ENCODE measurements at places on chromosomes 16 and 17. TPM values are rescaled to one million over a fixed set of nuclear protein-coding genes. Genes with fewer than 3 reads are reported as not detected.

The CX3CL1 gene
- 11.2 TPM for total RNA-seq

The VAT1L gene
- total RNA-seq, result not detected

The CES3 gene
- total RNA-seq, result 0.13 TPM

The BRICD5 gene
- 6.9 TPM for total RNA-seq

The CEP295NL gene
- total RNA-seq, result 0.67 TPM

The GCGR gene
- not detected for total RNA-seq

The UTS2R gene
- not detected for total RNA-seq

The RFWD3 gene
- 32.2 TPM for total RNA-seq

GRCh38 chr17:4420692-4421131 is 13.0 kb upstream of the SPNS3 start:
- DNase-seq, result no peak

- DNase-seq, result no peak
These were observed 107.3 kb downstream of the CMIP start for GRCh38 chr16:81551821-81552304.

DNA sequence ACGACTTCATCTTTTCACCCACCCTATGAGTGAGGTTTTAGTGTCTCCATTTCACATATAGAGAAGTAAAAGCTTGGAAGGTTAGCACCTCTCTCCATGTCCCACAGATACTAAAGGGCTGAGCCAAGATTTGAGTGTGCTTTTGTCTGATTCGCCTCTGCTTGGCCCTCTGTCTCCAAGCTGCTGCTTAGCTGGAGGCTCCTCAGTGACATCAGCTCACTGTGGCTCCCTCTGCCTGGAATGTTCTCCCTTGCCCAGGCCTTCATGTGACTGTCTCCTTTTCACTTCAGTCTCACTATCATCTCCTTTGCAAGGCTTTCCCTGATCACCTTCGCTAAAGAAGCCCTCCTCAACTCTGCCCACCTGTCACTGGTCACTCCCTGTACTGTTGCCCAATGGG is 84.5 kb upstream of the HSBP1 start:
- no peak for DNase-seq

DNA sequence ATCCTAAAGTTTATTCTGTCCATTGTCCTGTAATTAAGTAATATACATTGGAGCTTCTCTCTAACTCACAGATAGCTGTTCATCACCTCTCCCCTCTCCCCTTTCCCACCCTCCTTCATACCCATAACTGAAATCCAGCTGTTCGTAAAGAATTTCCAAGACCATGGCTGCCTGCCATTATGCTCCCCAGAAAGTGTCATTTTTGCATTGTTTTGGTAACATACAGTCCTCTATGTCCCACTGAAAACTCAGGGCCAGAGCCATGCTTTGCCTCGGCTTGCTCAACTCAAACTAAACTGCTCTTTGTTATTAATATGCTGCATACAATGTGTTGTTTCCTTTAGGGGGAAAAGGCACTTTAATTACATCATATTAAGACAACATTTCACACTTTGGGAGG is 132.0 kb downstream of the MRTFB start:
- DNase-seq, result no peak

DNA sequence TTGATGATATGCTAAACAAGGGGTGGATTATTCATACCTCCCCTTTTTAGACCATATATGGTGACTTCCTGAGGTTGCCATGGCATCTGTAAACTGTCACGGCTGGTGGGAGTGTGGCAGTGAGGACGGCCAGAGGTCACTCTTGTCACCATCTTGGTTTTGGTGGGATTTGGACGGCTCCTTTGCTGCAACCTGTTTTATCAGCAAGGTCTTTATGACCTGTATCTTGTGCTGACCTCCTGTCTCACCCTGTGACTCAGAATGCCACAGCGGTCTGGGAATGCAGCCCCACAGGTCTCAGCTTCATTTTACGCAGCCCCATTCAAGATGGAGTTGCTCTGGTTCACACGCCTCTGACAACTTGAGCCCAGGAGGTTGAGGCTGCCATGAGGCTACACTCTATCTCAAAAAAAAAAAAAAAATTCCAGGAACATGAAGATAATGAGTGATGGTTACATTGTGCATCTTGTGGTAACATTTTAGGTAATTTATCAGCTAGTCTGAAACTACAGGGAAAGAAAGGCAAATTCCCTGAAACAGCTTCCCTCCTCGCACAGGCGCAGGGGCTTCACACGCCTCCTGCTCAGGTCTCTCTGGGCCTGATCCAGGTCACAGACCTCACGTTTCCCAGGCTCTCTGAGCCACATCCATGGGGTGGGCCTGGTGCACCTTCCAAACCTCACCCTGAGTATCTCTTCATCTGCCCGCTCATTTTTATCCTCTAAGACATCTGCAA is 15.3 kb upstream of the UBE2I start:
- no peak for DNase-seq

DNA sequence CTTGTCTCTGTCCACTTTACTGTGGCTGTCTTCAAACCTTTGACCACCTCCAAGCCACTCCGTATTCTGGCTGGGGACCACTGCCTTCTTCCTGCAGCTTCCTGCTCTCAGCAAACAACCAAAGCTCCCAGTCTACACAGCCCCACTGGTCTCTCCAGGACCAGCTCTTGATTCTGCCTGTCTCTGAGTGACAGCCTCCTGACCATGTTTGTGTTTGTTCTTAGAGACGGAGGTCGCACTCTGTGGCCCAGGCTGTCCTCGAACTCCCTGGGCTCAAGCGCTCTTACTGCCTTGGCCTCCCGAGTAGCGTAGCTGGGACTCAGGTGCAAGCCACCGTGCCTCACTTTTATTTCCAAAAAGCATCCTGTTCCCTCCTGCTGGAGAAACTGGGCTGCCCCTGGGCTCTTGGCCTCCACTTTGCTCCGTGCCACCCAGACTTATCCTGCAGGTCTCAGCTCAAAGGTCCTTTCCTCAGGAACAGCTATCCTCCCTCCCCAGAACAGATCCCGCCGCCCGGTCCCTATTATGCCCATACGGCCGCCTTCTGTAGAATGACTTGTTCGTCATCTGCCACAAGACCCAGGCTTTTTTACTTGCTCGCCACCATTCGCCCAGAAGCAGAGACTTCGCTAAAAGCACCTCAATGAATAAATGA is 9.1 kb downstream of the MNT start:
- DNase-seq, result no peak

GRCh38 chr16:56632848-56633365 is 448 bp downstream of the MT1M start:
- no peak for DNase-seq

GRCh38 chr17:57271821-57272220 is 15.5 kb downstream of the MSI2 start:
- DNase-seq, result no peak

- DNase-seq, result no peak
These were observed 7.9 kb upstream of the PAM16 start for GRCh38 chr16:4358831-4359561.

DNA sequence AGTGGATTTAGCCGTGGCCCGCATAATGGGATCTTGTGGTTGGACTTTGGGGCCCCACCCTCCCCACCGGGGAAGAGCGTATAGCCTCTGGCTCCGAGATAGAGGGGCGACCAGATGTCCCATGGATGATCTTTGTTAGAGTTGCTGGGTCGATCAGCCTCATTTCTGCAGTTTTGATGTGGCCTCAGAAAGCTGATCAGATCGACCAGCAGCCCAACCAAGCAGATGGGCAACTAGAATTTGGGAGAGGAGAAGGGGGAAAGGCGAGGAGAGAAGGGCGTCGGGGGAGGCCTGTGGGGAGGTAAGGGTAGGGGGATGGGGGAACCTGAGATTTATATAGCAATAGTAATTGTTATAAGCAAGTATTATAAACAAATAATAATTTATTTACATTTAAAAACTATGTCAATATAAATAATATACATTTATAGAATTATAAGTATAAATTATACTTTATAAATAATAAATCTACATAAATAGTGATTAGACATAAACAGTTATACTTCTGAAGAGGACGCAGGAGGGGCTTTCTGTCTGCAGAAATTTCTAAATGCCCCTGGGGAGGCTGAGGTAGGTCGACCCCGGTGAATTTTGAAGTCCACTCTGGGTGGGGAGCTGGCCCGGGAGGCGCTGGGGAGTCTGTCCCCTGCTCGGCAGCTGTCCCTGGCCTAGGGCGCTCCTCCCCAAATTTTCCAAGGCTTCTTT is 136.3 kb downstream of the KCNJ12 start:
- DNase-seq, result no peak

DNA sequence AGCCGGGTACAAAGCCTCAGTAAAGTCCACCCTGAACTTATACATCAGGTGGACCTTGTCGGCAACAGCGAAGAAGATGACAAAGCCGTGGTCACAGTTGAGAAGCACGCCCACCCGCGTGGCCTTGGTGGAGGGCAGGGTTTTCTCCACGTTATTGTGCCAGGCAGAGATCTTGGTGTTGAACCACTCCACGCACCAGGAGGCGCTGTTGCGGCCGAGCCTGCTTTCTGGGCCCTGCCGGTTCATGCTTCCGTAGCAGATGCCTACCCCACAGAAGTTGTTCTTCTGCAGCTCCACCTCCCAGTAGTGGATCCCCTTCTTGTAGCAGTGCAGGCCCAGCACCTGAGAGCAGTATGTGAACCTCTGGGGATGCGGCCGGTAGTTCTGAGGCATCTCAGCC is 22.1 kb downstream of the TRIM25 start:
- DNase-seq, result no peak

GRCh38 chr17:7781429-7781828 is 52.6 kb upstream of the KDM6B start:
- no peak for DNase-seq

DNA sequence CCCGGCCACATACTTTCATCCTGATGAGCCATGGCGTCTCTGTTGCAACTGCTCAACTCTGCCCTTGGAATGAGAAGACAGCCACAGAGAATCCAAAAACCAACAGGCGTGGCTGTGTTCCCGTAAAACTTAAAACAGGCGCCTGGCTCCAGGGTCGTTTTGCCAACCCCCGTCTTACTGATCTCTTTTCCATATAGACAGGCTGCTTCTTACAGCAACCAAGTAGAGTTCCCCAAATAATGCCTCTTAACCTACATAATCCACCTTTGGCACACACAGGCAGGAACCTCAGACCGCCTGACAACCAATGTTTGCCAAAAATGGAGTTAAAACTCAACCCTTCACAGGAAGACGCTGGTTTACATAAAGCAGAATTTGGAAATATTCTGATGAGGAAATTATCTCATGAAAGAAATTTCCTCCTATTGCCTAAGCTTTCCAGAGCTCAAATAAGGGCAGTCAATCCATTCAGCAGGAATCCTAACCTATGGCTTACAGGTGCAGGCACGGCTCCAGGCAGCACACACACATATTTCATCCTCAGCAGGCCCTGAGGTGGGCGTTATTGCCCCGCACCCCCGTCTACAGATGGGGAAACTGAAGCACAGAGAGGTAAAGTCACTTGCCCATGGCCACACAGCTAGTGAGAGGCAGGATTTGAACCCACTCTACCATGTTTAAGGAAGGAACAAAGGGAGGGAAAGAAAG is 35.8 kb downstream of the LITAF start:
- DNase-seq, result no peak

All from chondrocyte (in vitro differentiated cells).